Left lobe of liver (tissue), 2 donors: ENCODE measurements at places on chromosomes 13 and 19. TPM values are rescaled to one million over a fixed set of nuclear protein-coding genes. Genes with fewer than 3 reads are reported as not detected.

DNA sequence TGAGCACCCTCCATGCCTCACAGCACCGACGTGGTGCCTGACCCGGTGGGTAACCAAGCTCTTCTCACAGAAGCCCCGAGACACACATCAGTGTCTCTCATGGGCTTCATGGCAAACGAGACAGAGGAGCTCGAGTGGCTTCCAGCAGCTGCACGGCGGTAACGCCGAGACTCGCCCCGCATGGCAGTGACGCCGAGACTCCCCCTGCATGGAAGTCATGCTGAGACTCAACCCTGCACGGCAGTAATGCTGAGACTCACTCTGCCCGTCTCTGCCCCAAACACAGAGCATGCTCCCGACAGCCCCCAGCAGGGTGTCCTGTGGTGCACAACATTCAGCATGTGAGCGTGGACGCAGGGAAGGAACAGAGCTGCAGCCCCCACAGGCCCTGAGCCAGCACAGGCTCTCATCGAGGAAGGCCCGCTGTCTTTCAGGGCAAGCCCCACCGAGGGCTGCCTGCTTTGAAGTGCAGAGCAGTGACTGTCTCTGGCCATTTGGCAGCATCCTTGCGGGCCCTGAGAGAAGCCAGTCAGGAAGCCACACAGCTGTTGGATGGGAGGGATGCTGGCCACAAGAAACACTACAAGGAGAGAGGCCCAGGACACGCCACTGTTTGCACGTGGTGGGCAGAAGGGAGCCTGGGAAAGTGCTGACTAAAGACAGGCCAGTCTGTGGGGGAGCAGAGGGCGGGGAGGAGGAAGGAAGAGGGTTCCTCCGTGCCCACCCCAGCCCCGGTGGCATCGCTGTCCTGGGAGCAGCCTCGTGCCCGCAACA is 9.5 kb downstream of the GAS6 start:
- DNase-seq = no peak

The ZNF780B gene
- total RNA-seq = 7.0 TPM

- DNase-seq = no peak
These were observed 64.3 kb upstream of the CEACAM21 start for GRCh38 chr19:41511628-41512027.

The GIPC3 gene
- total RNA-seq = 0.75 TPM

- DNase-seq = no peak
These were observed 541 bp downstream of the ELF1 start for GRCh38 chr13:41018602-41018948.

The VAV1 gene
- total RNA-seq = 3.1 TPM

GRCh38 chr19:6674868-6675305 is 4.9 kb upstream of the TNFSF14 start:
- DNase-seq = peak; percentile 69

DNA sequence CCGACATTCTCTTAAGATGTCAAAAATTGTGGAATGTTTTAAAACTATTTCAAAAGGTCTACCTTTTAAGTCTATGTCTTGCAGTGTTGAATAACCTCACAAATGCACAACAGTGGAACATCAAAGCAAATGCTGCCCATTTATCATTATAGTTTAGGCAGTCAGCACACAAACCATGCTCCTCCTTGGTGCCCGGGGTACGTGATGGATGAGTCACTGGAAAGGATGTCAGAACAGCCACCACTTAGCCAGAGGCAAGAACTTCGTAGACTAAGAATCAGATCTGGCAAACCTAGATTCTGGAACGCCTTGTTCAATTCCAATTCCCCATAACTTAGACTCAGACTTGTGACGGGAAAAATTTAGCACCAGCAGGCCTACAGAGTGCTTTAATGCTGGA is 343.6 kb downstream of the FGF9 start:
- DNase-seq = no peak

DNA sequence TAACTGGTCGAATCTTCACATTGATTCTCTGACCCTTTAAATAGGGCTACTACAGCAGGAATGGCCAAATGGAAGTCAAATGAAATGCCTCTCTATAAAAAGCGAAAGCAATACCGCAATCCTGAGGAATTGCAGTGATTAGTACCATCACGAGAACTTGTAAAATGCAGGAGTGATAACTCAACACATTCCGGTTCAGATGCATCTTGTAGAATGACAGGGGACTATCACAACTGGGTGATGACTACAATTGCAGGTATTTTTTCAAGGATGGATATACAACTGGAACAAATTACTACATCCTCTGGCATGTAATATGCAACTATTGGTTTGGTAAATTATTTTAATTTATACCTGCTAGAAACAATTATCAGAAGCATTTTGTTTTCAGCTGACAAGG is 140.4 kb downstream of the PCDH20 start:
- no peak for DNase-seq

- DNase-seq = peak; percentile 65
These were observed 486 bp upstream of the SPINT2 start for GRCh38 chr19:38263689-38264485.

The BORA gene
- total RNA-seq = 1.1 TPM

GRCh38 chr19:45361608-45362007 is 8.8 kb downstream of the ERCC2 start:
- DNase-seq = no peak
